ENCODE measurements at places on chromosomes 6 and 20. TPM values are rescaled to one million over a fixed set of nuclear protein-coding genes. Genes with fewer than 3 reads are reported as not detected.

TCF15 gene
- 2.7 TPM for total RNA-seq

OR12D3 gene
- not detected for total RNA-seq

TRIM31 gene
- not detected for total RNA-seq

BANF2 gene
- total RNA-seq = not detected

FYN gene
- 146 TPM for total RNA-seq

SLC17A4 gene
- not detected for total RNA-seq

- no peak for DNase-seq
These were observed 15.9 kb downstream of the TMEM200A start for GRCh38 chr6:130381459-130382380.

DNA sequence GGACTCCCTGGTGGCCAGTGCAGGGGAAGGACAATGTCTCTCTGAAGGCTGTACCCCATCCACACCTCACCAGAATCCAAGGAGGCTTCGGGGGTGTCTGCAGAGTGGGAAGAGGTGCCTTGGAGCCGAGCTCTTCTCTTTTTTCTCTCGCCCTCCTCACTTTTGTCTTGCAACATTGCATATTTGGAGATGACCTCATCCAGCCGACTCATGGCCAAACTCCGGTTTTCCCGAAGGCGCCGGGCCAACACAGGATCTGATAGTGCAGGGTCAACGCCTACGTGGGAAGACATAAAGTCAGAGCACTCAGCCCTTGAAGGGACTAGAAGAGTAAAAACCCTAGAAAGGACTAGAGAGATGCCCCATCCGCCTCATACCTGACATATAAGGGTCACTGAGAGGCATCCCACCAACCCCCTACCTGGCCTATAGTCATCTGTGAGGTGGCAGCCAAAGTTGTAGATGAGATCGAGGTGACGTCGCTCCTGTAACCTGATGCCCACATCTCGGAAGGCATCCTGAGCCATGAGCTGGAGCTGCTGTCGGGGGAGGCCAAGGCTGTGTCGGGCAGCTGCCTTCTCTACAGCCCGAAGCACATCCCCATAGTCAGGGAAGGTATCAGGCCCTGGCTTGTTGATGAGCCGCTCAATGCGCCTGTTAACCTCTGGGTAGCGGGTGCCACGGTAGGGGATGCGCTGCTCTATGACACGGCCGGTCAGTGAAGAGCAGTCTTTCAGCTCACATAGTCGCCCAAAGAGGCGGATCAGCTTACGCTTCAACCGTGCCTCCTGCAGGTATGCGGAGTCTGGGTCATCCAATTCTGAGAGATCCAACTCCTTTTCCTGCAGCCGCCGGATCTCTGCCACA lies 3.0 kb upstream of the ZBTB22 start:
- DNase-seq = peak; percentile 84

- no peak for DNase-seq
These were observed 48.8 kb upstream of the KLHL31 start for GRCh38 chr6:53714395-53714794.

GRCh38 chr6:125866433-125866832 lies 75.7 kb downstream of the NCOA7 start:
- no peak for DNase-seq

DNA sequence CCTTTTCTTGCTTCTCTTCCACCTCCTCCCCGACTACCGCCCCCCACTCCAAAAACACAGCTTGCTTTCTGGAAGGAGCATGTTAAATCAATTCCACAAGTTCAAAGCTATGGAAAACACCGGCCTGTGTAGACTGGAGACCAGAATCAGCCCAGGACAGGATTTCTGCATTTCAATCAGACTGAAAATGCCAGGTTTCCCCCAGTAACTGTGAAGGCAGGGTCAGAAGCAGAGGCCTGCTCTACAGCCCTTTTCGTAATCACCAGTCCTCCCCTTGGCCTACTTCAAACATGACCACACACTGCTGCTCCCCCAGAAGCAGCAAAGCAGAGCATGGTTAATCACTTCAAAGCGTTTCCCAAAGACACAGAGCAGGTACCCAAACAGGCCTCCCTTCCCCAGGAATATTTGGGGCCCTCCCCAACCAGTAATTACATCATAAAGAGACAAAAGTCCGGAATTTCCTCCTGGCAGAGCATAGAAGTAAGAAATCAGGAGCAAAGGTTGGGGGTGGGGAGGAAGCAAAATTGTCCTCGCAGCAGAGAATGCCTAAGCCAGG lies 38.4 kb downstream of the ZMYND8 start:
- peak; percentile 80 for DNase-seq

DNA sequence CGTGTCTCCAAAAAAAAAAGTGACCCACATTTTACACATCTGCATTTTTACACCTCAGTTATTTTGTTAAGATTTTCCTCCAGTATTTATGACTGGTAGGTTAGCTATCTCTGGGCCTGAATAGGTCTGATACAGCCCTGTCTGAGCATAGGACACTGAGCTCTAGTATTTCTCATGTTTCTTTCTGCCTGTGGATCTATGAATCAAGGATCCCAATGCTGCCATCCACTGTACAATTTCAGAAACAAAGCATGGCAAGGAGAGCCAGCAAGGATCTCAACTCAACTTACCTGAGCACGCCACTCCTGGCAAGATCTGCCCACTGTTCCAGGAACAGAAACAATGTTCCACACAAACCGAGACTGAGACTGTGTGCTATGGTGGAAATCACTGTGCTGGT lies 36.4 kb upstream of the ENPP5 start:
- no peak for DNase-seq

DNA sequence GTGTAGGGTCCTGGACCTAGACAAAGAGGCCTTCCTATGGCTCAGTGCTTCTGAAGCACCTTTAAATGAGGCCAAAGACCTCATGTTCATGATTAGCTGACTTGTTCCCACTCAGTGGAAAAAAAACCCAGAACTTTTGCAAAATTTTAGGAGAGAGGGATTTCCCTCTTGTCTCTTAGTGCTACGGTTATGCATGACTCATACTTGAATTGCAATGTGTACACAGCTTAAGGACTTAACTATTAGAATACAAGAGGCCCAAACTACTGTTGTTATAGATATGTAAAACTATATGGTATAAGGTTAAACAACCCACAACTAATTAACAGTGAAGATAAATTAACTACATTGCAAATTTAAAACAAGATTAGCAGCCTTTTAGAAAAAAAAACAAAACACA lies 32.3 kb upstream of the HLA-A start:
- DNase-seq = no peak

DNA sequence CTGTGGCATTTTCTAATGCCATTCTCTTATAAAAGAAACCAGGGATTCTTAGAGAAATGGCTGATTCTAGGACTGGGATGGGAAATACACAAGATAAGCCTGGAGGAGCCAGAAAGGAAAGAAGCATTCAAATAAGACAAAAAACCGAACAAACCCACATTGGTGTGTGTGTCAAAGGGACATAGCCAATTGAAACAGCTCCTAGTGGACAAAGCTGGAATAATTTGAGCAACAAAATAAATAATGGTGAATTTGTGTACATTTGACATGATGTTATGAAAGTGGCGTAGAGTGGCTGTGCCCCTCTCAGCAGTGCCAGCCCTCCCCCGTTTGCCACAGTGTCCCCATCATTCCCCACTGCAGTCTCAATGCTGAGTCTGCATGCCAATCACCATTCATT lies 55.5 kb downstream of the B3GAT2 start:
- DNase-seq = peak; percentile 17

- no peak for DNase-seq
These were observed 291.8 kb downstream of the FOXC1 start for GRCh38 chr6:1901556-1901955.

DNA sequence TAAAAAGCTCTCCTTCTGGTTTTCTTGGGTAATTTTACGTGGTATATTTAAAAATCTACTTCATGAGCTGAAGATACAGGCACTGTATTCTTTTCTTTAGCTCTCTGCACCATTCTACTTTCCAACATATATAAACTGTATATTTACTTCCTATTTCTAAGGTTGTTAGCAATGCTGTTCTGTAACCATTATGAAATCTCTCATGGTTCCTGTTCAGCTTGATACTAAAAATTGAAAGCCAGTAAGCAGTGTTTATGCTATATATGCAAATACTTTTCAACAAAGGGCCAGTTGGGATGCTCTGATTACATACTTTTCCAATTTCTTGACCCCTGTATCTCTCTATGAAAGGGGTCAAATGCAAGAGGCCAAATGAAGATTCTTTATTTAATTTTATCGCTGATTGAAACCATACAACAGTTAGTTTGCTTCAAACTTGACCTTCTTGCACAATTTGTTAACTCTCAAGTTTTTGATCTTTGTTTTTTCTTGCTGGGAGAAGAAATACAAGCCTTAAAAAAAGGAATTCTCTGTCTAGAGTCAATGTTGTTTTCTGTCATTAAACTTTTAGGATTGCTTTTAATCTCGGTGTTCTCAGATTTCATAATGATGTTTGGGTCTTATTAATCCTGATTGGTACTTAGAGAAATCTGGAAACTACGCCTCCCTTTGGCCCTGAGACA lies 223.2 kb downstream of the PRL start:
- no peak for DNase-seq

All from dermis blood vessel endothelial cell (primary cell).